ENCODE measurements at places on chromosomes 1 and 21.
A peak's percentile ranks its signal among the peaks of the same experiment; 100 is the strongest.

GRCh38 chr1:92502247-92502646 is 15.5 kb upstream of the GFI1 start:
- H3K36me3 ChIP-seq: no peaks in the 10 kb centered on the region
- no peak for DNase-seq
- H3K4me1 ChIP-seq: peaks cover 37% of the 10 kb centered on the region
- H3K27ac ChIP-seq: no peak overlapping the region

GRCh38 chr1:92484472-92485380 is 2.0 kb downstream of the GFI1 start:
- peaks cover 23% of the 10 kb centered on the region for H3K4me1 ChIP-seq
- peak; percentile 43 for DNase-seq
- peak overlapping the region; percentile 93 for H3K27ac ChIP-seq

DNA sequence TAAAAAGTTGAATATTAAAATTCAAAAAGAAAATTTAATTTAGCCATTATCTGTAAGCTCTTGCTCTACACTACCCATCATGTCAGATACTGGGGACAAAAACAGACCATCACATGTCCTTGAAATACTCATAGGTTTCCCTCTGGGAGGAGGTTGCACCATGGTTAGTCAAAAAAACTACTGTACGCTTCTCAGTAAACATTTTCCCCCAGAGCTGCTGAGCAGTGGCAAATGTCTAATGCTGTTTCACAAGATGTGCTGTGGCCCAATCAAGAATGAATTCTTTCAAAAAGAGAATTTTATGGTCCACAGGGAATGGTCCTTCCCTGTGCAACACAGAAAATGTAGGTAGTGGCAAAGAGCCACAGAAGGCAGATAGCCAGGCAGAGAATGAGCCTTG is 6.1 kb downstream of the SLC25A24 start:
- H3K36me3 ChIP-seq: peaks cover 28% of the 10 kb centered on the region
- H3K4me3 ChIP-seq: no peak overlapping the region
- peaks cover 56% of the 10 kb centered on the region for H3K4me1 ChIP-seq

GRCh38 chr21:27221077-27221476 is 254.2 kb upstream of the ADAMTS5 start:
- H3K27ac ChIP-seq: no peak overlapping the region
- no peaks in the 10 kb centered on the region for H3K4me1 ChIP-seq
- no peaks in the 10 kb centered on the region for H3K36me3 ChIP-seq
- no peak for DNase-seq
- H3K4me3 ChIP-seq: no peak overlapping the region
- H3K27me3 ChIP-seq: no peaks in the 10 kb centered on the region

GRCh38 chr1:115317101-115318012 is 20.7 kb downstream of the NGF start:
- no peak for DNase-seq
- no peak overlapping the region for H3K27ac ChIP-seq
- H3K36me3 ChIP-seq: no peaks in the 10 kb centered on the region
- no peaks in the 10 kb centered on the region for H3K4me1 ChIP-seq
- H3K27me3 ChIP-seq: no peaks in the 10 kb centered on the region

- H3K27me3 ChIP-seq: no peaks in the 10 kb centered on the region
Measured at GRCh38 chr1:188170935-188171334, 1342.2 kb downstream of the PLA2G4A start.

GRCh38 chr21:38254970-38255369 is 1.8 kb upstream of the KCNJ15 start:
- H3K4me3 ChIP-seq: no peak overlapping the region
- no peaks in the 10 kb centered on the region for H3K36me3 ChIP-seq
- H3K27me3 ChIP-seq: peaks cover 7% of the 10 kb centered on the region
- no peak for DNase-seq

DNA sequence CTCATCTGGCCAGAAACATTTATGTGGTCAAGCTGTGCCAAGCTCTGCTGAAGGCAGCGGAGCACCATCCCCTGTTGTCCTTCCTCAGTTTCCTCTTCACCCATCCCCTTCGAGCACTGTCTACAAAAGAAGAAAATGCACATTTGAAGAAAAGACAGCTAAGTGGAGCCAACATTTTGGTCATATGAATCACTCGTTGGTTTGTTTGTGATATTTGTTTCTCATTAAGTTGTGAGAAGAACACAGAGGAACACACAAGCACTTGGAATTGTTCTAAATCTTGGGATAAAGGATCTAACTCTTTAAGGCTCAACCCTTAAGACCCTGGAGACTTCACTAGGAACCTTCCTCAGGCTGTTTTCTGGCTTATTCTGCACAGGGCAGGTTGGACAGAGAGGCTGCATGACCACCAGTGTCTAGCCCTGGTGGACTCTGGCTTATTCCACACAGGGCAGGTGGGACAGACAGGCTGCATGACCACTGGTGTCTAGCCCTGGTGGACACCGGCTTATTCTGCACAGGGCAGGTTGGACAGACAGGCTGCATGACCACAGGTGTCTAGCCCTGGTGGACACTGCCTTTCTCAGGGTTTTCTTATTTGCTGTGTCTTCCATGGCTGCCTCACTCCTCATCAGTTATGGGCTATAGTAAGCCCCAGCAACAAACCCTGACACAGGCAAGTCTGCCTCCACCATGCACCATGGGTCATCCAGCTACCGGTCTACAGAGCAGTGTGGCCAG is 35.3 kb upstream of the COL6A2 start:
- H3K27me3 ChIP-seq: peaks cover 55% of the 10 kb centered on the region
- DNase-seq: no peak
- H3K4me1 ChIP-seq: peaks cover 32% of the 10 kb centered on the region
- peaks cover 6% of the 10 kb centered on the region for H3K36me3 ChIP-seq
- H3K27ac ChIP-seq: no peak overlapping the region
- no peak overlapping the region for H3K4me3 ChIP-seq

- peak overlapping the region; percentile 20 for H3K27ac ChIP-seq
- no peak for DNase-seq
- peaks cover 32% of the 10 kb centered on the region for H3K4me1 ChIP-seq
- peaks cover 53% of the 10 kb centered on the region for H3K36me3 ChIP-seq
Measured at GRCh38 chr1:11796036-11796828, 9.5 kb downstream of the MTHFR start.

DNA sequence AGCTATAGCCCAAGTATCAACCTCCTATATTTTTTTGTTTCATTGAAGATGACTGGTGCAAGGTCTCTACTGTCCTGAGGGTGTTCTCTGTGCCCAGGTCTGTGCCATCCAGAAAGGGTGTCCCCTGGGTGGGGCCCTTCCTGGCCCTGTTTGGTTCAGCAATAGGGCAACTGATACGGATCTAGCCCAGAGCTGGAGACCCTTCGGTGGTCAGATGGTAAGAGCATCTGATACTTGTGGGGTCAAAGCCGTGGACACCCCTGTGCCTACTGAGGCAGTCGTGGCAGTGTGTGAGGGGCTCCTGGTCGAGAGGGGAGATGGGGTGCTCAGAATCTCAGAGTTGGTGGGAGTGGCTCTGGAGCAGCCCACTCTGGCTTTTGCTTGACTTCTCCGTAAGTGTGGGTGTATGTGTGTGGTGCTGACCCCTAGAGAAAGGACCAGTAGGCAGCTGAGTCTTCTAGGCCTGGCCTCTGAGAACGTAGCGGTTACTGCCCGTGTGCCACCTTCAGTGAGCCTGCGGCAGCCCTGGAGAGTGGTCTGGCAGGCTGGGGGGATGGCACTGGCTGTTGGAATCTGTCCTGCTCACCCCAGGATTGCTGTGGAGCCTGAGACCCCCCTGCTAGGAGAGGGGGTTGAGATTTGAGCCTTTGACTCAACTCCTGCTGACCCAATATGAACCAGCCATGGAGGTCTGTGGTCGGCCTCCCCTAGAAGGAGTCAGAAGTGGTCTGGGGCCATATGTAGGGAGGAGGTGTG is 2.7 kb downstream of the AMPD2 start:
- H3K4me1 ChIP-seq: peaks cover 48% of the 10 kb centered on the region
- H3K27me3 ChIP-seq: no peaks in the 10 kb centered on the region
- peak overlapping the region; percentile 99 for H3K4me3 ChIP-seq
- peak overlapping the region; percentile 79 for H3K27ac ChIP-seq
